ENCODE measurements at places on chromosomes 6 and 20.

DNA sequence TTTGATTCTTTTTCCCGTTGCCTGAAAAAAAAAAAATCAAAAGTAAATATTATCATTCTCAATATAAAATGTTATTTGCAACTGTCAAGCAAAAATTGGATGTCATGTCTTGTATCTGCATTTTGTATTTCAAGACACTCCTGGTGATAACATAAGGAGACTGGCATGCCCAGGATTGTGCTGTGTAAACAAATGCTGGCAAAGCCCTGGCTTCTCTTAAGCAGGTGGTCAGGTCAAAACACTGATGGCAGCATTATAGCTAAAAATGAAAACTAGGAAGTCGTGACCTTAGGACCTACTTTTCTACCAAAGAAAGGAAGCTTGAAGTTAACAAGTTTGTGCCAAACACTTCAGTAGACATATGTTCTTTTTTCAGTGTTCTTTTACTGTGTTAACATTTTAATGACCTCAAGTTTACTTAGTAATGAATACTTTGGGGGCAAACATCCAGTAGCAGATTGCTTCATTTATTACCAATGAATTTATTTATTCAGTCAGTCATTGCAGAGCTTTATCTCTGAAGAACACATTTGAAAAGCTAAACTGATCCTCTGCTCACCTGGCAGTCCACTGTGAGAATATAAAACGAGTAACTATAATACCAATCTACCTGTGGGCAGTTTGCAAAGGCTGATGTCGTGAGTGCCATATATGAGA, 243.1 kb upstream of the FLRT3 start:
- no peak for DNase-seq

GRCh38 chr6:97305414-97306066, 22.5 kb upstream of the MMS22L start:
- DNase-seq = no peak

DNA sequence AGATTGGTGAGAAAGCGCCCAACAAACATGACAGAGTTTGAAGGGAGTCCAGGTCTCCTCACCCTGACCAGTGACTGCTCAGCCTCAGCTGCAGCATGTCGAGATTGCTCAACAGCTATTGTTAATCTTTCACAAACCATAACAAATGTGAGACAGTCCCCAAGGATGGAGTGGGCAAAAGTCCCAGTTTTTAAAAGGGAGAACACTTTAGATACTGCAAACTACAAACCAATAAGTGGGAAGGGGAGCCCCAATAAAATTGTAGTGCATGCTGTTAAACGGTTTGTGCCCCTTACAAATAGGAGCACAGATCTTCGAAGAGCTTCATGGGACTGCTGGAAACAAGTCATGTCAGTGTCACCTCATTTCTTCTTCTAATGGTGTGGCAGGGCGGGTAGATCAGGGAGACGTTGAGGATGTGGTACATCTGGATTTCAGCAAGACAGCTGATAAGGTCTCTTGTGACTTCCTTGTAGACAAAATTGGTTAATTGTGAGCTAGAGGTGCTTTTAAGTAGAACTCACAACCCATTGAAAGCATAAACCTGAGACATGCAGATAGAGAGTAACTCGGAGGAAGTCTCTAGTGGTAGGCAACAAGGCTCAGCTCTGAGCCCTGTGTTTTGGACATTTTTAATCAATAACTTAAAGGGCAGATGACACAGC, 134.0 kb upstream of the ARMC2 start:
- no peak for DNase-seq

DNA sequence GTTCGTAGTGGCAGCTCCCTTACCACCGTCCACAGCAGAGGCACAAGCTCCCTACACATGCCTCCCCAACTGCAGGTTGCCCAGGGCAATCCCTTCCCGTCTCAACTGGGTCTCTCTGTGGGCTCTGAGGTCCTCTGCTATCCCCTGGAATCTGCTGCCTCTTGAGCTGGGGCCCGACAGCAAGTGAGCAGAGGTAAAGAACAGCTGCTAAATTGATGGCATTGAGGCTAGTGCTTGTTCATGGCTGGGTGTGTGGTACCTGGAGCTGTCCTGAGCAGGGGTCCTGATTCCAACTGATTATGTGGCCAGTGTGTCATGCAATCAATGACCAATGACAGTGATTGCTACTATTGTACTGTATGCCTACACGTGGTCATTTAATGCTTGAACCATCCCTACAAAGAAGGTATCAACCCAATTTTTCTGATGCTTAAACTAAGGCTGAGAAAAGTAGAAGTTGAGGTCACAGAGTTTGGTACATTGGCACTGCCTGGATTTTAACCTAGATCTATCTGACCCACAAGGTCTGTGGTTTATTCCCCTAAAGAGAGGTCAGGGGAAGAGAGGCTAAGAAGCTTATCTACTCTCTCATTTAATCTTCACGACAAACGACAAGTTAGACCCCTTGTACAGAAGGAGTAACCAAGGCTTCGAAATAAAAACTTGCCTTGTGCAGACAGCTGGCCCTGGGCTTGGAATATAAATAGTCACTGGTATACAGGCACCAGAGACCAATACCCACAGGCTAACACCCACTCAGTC, 41.1 kb downstream of the HNF4A start:
- no peak for DNase-seq

DNA sequence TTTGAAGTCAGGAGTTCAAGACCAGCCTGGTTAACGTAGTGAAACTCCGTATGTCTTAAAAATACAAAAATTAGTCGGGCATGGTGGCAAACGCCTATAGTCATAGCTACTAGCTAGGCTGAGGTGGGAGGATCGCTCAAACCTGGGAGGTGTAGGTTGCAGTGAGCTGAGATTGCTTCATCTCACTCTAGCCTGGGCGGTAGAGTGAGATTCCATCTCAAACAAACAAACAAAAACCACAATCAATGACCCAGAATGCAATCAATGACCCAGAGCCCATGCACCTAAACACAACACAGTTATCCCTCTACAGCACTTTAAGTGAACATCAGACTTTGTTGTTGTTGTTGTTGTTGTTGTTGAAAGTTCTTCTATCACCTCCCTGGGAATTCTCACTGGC, 77.9 kb downstream of the MYB start:
- no peak for DNase-seq

- no peak for DNase-seq
Measured at GRCh38 chr6:137247724-137248123, 28.5 kb upstream of the IFNGR1 start.

- DNase-seq = no peak
Measured at GRCh38 chr6:140446241-140446640, 1071.8 kb upstream of the CITED2 start.

DNA sequence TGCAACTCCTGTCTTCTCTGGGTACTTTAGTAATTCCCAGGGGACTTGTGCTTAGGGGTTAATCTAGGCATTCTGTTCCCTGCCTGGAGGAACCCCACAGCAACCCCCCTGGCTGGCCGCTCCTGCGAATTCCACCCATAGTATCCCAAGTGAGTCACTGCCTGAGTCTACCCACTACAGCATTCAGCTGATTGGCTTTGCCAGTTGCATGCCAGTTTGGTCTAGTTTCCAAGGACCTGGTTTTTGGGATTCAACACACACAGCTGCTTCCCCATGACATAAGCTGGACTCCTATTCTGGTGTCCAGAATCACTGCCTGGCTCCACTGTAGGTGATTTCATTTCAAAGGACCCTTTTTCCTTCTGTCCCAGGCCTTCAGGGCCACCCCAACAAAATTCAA, 40.3 kb downstream of the PLCG1 start:
- peak; percentile 66 for DNase-seq

- no peak for DNase-seq
Measured at GRCh38 chr6:35065870-35066269, 75.3 kb downstream of the TCP11 start.

DNA sequence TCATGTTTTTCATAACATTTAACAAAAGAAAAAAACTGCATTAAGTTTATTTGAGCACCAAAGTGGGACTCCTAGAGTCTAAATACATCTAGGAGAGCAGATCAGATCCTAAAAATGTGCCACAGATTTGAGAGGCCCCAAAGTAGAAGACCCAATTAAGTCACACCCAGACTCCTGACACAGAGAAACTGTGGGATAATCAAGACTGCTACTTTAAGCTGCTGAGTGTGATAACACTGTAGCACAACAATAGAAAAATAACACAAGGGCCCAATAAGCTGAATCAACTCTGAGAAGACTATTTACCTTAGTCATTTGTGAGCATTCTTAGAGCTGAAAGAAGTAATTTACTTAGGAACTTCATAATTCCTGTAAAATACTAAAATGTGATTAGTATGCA, 26.0 kb downstream of the TRDN start:
- no peak for DNase-seq

GRCh38 chr6:62283365-62283764, 2.7 kb downstream of the KHDRBS2 start:
- DNase-seq = no peak

DNA sequence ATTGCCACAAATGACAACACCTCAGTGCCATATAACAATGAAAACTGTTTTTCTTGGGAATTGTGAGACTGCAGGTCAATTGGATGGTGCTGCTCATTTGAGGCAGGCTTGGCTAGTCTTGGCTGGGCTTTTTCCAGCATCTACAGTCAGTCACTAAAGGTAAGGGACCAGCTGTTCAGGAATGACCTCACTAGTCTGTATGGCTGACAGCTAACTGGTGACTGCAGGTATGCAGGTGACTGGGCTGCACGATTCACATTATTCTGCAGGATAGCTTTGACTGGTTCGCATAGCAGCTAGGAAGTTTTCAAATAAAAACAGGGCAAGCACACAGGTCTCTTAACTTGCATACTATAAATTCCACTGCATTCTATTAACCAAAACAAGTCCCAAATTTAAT, 22.1 kb upstream of the HMGCLL1 start:
- DNase-seq = no peak

DNA sequence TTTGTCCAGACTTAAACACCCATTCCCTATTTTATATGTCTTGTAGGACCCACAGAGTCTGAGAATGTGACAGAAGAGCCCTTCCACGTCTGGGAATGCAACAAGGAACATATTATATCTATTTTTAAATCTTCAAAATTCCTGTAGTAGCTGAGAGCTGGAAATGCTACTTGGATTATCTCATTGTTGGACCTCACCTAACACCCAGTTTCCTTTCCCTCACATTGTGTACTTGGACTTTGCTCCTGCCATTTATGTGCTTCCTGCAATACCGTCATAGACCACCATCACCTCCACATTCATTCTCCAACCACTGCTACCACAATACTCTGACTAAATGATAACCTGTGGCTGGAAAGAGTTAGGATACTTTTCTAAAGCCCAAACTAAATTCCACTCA, 335.4 kb downstream of the COL12A1 start:
- no peak for DNase-seq

DNA sequence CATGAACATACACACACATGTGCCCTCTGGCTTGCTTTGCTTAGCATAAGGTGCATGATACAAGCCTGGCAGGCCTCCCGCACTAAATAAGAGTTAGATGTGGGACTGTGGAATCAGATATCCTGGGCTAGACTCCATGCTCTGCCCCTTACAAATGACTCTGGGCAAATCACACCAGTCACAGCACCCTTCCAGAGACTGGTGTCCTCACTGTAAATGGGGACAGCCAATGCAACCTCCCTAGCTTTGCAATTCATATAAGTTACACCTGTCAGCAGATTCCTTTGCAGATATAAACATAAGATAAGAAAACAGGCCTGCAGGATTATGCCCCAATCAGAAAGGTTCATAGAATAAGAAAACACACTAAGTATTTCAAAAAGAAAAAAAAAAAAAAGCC, 174.1 kb downstream of the PTPRT start:
- DNase-seq = no peak

DNA sequence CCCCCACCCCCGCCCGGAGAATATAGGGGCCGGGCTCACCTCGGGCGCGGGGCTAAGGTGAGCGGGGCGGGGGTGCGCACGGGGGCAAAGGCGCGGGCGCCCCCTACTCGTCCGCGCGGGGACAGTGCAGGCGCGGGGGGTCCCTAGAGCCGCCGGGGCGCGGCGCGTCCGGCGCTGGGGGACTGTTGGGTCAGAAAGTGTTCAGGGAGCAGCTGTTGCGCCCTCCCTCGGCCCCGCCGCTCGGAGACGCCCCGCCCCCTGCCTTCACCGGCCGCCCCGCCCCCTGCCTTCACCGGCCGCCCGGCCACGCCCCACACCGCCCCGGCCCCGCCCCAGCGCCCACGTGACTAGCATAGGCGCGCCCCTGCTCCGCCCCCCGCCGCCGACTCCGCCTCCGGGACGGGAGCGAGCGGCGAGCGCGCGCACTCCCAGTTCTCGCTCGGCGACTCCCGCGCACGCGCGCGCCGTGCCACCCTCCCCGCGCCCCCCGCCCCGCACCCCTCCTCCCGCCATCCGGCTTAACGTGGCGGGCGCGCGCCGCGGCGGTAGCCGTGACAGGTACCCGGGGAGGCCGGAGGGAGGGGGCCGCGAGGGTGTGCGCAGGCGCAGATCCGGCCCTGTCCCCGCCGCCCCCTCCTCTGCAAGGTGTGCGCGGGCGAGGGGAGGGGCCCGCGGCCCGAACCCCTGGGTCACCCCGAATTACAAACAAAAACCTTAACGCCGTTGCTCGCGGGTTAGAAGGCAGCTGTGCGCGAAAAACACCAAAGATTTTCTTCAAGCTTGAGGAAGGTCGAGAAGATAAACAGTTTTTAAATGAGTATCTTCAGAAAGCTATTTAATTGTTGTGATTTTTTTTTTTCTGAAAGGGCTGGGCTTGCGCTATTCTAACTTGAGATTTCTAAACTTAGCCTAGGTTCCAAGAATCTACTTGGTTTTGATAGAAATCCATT, 704 bp upstream of the ZNF217 start:
- DNase-seq = peak; percentile 98

DNA sequence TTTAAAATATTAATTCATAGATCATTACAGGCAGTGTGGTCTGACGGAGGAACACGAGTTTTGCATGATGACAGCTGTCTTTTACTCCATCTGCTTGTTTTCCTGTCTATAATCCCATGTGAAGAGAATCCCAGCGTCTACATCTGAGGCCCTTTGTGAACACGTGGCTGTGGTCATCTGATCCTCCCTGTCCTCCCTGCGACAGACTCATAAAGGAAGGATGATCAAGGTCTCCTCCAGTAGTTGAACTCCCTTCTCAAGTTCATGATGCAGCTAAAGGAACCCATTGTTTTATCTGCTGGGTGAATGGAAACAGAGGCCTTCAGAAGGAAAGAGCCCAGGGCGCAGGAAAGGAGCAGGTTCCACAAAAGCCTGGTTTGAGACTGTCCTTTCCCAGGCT, 435.8 kb upstream of the JARID2 start:
- no peak for DNase-seq

Data from femur (tissue), 1 donor.